ENCODE measurements at places on chromosomes 6 and 20. TPM values are rescaled to one million over a fixed set of nuclear protein-coding genes. Genes with fewer than 3 reads are reported as not detected.

OTOR gene
- not detected for total RNA-seq

WFDC5 gene
- total RNA-seq = not detected

DNA sequence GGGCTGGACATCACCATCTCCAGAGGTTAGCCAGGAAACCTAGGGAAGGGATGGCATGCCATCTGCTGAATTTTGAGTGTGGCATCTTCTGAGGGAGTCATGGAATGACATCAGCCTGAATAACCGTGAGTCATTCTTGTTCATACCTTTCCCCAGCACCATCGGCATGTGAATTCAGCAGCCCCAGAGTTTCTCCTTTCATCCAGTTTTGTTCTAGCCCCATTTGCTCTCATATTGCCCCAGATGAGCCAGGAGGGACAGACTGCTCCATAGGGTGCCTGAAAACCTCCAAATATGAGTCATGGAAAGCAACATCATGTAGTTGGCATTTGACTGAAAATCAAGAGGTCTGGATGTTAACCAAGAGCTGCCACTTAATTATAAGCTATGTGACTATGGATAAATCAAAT is 219.2 kb upstream of the SGK1 start:
- DNase-seq = no peak

GRCh38 chr6:1849691-1850090 is 240.0 kb downstream of the FOXC1 start:
- DNase-seq = no peak

- no peak for DNase-seq
Observed at GRCh38 chr6:127446356-127446755, 12.8 kb downstream of the KIAA0408 start.

Measured in left lobe of liver (tissue), 2 donors.